Aorta (tissue), 5 donors: ENCODE measurements at places on chromosomes 12 and 14. TPM values are rescaled to one million over a fixed set of nuclear protein-coding genes. Genes with fewer than 3 reads are reported as not detected.

CMA1 gene
- 2.8 TPM for total RNA-seq

DNA sequence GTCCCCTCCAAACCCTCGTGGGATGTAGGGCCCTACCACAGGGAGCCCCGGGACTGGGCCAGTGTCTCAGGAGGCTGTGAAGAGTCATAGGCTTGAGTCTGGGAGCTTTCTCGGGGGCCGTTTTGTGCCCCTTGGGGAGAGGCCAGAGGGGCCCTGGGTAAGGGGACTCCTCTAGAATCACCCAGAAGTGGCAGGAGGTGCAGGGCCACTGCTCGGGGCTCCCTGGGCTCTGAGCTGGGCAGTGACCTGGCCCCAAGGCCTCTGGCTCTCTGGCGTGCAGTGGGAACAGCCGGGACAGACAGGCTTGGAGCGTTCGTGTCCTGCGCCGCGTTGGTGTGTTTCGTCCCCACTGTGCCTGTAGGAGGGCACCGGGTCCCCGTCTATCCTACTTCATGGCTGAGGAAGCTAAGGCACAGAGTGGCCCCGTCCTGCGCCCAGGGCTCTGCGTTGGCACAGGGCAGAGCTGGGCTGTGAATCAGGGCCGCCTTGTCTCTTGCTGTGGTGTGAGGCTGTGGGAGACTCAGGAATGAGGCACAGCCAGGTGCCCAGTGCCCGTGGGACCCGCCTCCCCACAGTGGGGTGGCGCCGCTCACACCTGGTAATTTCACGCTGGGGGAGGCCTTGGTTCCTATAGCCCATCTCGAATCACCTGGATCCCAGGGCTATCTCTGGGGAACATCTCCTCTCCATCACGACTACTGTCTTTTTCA lies 23.8 kb upstream of the KIF26A start:
- peak; percentile 63 for DNase-seq

C14orf132 gene
- 38.2 TPM for total RNA-seq

DNA sequence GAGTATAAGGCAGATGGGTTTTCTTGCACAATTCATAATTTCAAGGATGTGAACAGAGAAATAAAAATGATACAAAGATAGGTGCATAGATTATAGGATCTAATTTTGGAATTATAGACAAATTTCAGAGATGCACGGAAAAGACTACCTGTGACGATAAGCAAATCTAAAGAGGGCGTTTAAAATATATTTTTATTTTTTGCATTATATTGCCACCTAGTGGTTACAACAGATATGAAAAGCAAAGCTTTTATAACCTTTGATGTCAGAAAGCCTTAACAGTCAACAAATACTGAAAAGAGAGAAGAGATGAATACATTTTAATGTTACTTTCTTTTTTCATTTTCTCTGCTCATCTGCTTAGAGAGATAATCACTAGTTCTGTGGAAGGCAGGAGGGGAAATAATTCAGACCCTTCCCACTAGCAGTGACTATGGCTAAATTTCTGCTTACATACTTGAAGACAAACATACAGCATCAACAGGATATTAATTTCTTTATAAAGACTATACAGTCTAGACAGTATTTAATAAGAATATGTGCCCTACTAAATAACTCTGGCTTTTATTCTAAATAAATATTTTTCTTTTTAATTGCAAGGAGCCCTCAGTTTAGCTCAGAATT lies 46.3 kb downstream of the NTS start:
- no peak for DNase-seq

GRCh38 chr14:103360548-103360947 lies 24.7 kb upstream of the MARK3 start:
- DNase-seq, result no peak

PRPF40B gene
- total RNA-seq, result 41.0 TPM

MYRFL gene
- total RNA-seq, result 0.36 TPM

DNA sequence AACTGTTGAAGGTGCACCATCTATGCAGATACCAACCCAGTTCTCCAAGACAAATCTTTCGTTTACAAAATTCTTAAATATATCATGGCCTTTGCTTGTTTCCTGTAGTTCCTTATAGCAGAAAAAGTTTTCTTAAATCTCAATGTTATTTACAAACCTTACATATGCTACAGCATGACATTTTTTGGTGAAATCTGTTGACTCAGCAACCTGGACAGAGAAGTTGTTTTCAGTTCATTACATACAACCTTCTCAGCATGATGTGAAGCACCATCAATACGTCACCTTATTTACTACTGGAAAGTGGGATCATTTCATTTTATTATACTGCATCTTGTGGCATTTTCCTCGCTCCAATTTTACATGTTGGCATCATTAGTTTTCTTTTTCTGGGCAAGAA lies 231.9 kb downstream of the SLC16A7 start:
- no peak for DNase-seq

DNA sequence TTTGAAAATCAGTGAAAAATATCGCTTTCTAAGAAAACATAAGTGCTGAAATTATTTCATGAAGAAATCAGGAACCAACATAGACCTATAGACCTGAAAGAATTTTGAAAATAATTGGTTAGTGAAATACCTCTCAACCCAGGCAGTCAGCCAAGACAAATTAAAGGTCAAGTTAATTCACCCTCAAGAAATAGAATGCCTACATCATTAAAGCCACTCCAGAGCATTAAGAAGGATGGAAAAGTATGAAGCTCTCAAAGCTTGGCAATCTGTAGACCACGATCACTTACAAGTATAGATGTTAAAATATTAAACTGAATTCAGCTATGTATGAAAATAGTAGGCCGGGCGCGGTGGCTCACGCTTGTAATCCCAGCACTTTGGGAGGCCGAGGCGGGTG lies 48.3 kb downstream of the SFSWAP start:
- DNase-seq, result no peak

PARPBP gene
- total RNA-seq, result 2.9 TPM

SLC17A8 gene
- not detected for total RNA-seq

BIN2 gene
- 9.4 TPM for total RNA-seq

GRCh38 chr12:48818831-48819590 lies 715 bp downstream of the CACNB3 start:
- DNase-seq, result peak; percentile 83

DNA sequence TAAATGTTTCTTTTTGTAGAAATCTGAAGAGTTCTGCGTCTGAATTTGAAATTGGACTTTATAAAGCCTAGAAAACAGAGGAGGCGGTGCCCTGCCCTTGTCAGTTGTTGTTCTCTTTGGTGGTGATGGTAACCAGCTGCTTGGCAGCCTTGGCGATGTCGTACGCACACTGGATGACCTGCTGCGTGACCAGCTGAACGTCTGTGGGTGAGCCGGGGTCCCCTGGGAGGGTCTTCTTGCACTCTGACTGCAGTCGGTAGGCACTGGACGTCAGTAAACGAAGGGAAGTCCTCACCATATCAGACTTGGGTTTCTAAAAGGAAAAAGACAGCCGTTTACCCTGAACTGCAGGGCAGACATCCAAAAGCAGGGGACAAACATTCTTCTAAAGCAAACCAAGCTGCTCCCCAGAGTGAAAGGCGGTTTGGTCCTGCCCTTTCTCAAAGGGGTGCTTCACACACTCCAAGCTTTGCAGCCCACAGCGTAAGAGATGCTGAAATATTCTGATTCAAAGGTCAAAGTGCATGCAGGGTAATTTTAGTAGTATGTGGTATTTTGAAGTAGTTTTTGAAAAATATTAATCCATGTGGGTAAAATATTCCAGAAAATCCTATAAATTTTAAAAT lies 32.9 kb downstream of the TCHP start:
- DNase-seq, result peak; percentile 58

RNASE3 gene
- not detected for total RNA-seq

DNA sequence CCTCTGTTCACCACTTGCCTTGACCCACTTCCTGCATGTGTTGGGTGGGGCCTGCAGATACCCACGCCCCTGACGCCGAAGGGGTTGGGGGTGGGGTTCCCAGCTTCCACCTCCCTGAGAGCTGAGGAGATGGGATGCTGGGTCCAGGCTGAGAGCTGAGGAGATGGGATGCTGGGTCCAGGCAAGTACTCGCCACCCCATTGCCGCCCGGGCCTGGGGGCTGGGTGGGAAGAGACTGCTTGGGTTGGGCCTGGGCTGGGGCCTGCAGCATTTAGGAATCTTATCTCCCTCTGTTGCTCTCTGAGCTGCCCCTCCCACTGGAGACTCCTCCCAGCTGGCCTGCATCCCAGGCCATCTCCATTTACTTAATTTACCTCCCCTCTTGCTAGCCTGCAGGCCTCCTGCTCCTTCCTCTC lies 17.4 kb downstream of the TEAD4 start:
- no peak for DNase-seq

- no peak for DNase-seq
Observed at GRCh38 chr14:38723277-38723676, 379.8 kb downstream of the SEC23A start.

GRCh38 chr12:15268927-15269552 lies 47.8 kb upstream of the RERG start:
- DNase-seq, result no peak

DDX24 gene
- total RNA-seq, result 190 TPM

TSPAN8 gene
- 7.5 TPM for total RNA-seq

- no peak for DNase-seq
Observed at GRCh38 chr12:13102461-13103195, 839 bp downstream of the GSG1 start.

DNA sequence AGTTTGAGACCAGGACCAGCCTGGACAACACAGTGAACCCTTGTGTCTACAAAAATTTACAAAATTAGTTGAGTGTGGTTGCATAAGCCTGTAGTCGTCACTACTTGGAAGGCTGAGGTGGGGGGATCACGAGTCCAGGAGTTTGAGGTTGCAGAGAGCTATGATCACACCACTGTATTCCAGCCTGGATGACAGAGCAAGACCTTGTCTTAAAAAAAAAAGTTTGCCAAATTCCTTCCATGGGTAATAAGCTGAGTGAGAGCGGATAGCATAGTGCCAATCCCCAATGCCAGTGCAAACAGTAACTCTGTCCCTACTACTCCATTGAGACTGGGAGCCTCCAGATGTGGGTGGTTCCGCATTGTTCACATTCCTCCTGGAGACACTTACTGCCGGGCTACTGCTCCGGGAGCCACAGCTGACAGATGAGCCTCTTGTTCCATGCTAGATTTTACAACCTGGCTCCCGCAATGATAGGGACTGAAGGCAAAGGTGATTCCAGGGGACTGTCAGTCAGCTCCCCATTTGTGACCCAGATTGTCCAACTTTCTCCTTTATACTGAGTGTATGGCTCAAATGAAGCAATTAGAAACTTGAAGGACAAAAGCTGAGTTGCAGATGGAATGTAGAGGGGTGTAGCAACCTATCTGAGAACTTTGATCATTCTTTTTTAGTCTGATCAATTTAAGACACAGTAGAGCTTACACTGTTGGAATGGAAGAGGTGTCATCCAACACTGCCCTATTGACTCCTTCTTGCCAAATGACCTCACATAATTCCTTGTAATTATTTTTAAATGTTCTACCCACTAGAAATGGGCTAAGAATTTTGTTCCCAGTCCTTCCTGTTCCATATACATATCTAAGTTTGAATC lies 13.4 kb upstream of the FRMD6 start:
- no peak for DNase-seq

- no peak for DNase-seq
Observed at GRCh38 chr12:94405413-94406116, 54.1 kb downstream of the CEP83 start.

DNA sequence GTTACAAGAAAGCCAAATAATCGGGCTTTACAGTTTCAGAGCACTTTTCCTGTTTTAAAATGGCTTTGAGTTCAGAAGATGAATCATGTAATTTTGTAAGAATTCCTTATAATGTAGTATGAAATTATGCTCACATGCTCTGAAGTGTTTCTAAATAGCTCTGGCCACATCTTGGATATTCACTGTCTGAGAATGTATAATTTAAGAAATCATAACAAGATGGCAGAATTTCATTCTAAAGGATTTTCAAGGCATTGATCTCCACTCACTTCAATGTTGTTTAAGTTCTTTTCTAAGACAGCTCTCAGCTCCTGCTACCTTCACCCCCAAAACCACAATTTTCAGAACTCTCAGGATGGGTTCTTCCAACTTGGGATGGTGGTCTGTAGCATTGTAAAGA lies 180.1 kb downstream of the DACT1 start:
- DNase-seq, result no peak

RAB2B gene
- 30.5 TPM for total RNA-seq

- DNase-seq, result no peak
Observed at GRCh38 chr14:95111507-95112164, 45.7 kb downstream of the DICER1 start.

DNA sequence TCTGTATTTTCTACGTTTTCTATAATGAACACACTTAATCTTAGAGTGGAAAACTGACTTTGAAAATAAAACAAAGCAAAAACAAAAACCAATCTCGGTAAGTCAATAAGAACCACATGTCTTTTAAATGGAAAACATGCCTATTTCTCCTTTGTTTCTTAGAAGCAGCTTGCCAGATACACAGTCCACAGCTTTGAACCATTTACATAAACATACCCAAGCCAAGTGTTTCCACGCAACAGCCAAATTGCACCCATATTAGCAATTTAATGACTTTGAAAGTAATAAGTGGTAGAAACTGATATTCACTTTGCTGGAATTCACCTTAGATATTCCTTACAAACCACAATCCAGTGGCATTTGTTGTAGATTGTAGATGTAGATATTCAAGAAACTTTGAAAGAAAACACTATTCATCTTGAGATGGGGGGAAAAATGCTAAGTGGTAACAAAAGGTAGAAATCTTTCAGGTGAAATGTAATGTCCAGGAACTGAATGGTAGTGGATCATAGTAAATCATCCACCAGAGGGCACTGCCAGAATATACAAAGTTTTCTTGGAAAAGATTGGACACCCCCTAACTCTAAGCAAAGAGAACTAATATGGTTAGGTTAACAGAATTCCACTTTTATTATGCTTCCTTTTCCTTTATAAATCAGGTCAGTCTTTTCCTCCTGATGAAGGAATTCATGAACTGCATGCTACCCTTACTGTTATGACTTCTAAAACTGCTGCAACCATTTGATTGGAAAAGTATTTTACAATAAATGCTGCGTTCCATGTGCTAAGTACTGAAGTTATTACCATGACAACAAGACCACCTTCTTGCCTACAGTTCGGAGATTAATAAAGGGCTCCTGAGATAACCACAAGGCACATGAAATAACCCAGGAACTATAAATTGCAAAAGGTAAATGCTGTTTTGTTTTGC lies 69.8 kb downstream of the RERG start:
- no peak for DNase-seq

- DNase-seq, result no peak
Observed at GRCh38 chr12:58703866-58704265, 216.4 kb downstream of the LRIG3 start.

NOVA1 gene
- 13.8 TPM for total RNA-seq

DNA sequence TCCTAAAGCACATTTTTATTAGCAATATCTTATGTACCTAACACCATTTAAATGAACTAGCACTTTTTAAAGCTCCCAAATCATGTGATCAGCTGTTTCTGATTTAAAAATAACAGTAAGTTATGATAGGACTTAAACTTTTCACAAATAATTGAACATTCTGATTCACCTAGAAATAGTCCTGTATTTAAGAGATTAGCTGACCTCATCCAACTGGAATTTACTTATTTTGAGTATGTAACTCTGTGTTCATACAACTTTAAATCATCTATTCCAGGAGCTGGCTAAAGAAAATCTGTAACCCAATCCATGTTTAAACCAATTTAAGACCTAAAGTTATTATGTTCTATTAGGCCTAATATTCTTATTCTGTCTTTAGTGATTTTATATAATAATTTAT lies 184.3 kb downstream of the CCDC91 start:
- no peak for DNase-seq

GZMH gene
- total RNA-seq, result not detected

FAR2 gene
- total RNA-seq, result 12.2 TPM

- DNase-seq, result no peak
Observed at GRCh38 chr14:71348394-71348793, 441.1 kb downstream of the PCNX1 start.

- no peak for DNase-seq
Observed at GRCh38 chr12:39367494-39367893, 75.4 kb downstream of the KIF21A start.

GRCh38 chr12:124828264-124829007 lies 35.2 kb downstream of the SCARB1 start:
- no peak for DNase-seq
